Forelimb muscle (tissue), 1 donor: ENCODE measurements at places on chromosomes 11 and 22. TPM values are rescaled to one million over a fixed set of nuclear protein-coding genes. Genes with fewer than 3 reads are reported as not detected.

The DDX6 gene
- polyA plus RNA-seq = 66.9 TPM

DNA sequence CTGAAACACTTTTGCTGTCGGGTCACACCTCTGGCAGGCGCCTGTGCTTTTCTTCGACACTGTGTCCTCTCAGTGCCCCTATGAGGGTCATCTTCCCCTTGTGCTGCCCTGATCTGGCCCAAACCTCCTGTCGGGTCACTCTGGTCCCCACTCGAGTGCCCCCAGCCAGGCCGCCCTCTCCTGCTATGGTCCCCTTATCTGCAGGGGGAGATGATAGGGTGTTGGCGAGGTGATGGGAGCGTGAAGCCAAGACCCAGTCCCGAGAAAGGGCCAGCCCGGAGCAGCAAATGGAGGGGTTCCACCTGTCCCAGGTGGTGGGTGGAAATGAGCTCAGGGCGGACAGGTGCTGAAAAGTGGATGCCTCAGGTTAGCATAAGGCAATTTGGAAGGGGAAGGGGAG lies 9.7 kb downstream of the NADSYN1 start:
- DNase-seq = no peak

GRCh38 chr11:46963844-46964243 lies 27.3 kb downstream of the CSTPP1 start:
- DNase-seq = no peak

- no peak for DNase-seq
These were observed 172.7 kb downstream of the FAT3 start for GRCh38 chr11:92397221-92397755.

DNA sequence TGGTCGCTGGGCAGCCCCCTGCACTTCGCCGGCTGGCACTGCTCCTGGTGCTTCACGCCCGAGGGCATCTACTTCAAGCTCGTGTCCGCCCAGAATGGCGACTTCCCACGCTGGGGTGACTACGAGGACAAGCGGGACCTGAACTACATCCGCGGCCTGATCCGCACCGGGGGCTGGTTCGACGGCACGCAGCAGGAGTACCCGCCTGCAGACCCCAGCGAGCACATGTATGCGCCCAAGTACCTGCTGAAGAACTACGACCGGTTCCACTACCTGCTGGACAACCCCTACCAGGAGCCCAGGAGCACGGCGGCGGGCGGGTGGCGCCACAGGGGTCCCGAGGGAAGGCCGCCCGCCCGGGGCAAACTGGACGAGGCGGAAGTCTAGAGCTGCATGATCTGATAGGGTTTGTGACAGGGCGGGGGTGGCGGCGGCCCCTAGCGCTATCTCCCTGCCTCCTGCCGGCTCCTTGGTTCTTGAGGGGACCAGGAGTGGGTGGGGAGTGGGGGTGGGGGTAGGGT lies 13.5 kb upstream of the MIEF1 start:
- no peak for DNase-seq

- no peak for DNase-seq
These were observed 121.3 kb downstream of the APOL5 start for GRCh38 chr22:35838855-35839576.

GRCh38 chr11:103055221-103055890 lies 36.6 kb downstream of the DCUN1D5 start:
- DNase-seq = peak; percentile 35

The CECR2 gene
- 23.2 TPM for polyA plus RNA-seq

- no peak for DNase-seq
These were observed 343 bp upstream of the SPON1 start for GRCh38 chr11:13962198-13962561.
